Peyer's patch (tissue), 4 donors: ENCODE measurements at places on chromosomes 5 and 9. TPM values are rescaled to one million over a fixed set of nuclear protein-coding genes. Genes with fewer than 3 reads are reported as not detected.

The DNAI1 gene
- not detected for total RNA-seq

DNA sequence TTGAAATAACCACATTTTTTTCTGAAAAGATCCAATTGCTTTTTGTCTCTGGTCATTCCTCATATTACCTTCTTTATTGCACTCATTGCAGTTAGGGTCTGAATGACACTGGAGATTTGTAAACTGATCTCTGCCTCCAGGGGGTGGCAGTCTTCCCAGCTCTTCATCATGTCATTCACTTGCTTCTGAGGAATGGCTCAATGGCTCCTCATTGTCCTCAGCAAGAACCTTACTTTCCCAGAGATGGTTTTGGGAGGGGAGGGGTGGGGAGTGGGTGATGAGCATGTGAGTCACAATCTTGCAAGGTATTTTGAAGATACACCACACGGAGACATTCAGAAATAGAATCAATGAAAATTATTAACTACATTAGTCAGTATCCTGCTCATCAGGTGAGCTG lies 159.8 kb upstream of the GAS1 start:
- no peak for DNase-seq

DNA sequence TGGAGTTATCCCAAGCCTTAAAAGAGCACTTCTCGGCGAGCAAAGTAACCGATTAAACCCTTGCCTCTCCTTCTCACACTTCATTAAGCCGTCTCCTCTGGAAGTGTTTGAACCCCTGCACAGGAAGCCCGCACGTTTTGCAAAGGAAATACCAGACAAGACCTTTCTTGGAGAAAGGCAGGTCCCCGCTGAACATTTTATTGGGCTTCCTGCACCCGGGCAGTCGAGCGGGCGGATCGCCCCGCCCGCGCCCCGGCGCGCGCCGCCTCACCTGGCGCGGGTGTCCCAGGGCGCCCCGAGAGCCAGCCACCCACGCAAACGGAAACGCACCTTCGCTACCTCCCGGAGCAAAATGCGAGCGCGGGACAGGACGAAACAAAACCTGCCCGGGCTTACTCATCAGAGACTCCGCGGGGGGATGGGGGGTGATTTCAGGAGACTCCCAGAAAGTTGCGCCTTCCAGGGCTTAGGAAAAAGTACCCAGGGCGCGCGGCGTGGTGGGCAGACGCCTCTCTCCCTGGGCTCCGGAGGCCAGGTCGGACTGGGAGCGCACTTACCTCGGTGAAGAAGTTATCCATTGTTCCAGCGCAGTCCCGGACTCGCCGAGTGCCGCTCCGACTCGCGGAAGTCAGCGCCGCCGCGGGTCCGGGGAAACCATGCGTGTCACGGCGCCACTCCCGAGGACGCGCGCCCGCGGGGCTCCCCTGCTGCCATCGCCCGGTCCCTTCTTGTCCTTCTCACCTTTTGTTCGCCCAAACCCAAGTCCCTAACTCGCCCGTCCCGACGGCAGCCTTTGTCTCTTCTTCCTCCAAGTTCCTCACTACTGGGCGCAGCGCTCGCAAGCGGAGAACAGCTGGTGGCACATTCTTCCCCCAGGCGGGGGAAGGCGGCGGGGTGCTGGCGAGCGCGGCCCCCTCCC lies 598 bp downstream of the MYO10 start:
- DNase-seq, result peak; percentile 76

GRCh38 chr5:81696418-81697397 lies 54.2 kb downstream of the SSBP2 start:
- no peak for DNase-seq

The TNFSF8 gene
- total RNA-seq, result 11.6 TPM

- DNase-seq, result no peak
Observed at GRCh38 chr5:114327474-114327873, 34.4 kb upstream of the KCNN2 start.

The ZNF346 gene
- 19.8 TPM for total RNA-seq

The PLAC8L1 gene
- total RNA-seq, result not detected

- peak; percentile 33 for DNase-seq
Observed at GRCh38 chr5:135073761-135074345, 39.8 kb upstream of the PITX1 start.

The MCIDAS gene
- total RNA-seq, result not detected

DNA sequence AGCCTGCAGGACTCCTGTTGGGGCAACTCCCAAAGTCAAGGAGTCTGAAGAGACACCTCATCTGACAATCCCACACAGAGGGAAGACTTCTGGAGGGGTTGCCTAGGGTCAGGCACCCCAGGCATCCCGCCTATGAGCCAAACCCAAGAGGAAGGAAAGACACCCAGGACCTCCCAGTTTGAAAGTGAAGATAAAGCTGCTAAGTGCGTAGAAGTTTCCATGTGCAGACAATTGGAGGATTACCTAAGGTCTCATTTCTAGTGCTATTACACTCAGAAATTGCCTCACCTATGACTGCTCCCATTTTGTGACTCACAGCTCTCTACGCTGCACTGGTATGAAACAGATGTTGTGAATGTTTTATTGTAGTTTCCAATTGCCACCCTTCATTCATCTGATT lies 322.9 kb downstream of the SLIT3 start:
- no peak for DNase-seq

The ZNF474 gene
- total RNA-seq, result not detected

The PCDHA2 gene
- not detected for total RNA-seq

DNA sequence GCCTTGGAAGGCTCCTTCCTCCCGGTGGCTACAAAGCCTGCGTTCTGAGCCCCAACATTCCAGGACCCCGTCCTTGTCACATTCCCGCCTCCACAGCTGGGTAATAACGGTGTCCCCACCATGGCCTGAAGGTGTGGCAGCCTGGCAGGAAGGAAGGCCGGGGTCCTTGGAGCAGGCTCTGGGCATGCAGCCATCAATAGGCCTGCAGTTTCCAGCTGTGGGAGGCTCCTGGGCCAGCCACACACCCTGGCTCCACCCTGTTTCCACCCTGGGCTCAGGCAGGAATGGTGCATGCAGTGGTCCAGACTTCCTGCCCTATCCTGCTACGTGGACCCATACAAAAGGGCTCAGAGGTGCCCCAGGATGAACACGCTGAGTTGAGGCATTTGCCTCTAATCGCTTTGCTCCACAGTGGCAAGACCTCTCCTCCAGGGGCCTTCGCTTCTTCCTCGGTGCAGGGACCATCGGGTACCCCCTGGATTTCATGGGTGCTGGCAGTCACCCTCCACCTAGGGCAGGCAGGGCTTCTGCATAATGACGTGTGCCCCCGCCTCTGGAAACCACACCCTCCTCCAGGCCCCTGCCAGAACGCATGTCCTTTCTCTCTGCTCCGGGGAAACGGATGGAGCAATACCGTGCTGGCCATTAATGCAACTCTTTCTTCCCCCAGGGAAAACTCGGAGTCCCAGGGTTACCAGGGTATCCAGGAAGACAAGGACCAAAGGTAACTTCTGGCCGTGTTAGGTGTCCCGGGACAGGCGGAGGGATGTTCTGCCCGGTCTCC lies 95.1 kb upstream of the FCN2 start:
- DNase-seq, result no peak
